ENCODE measurements at places on chromosomes 5 and 9.
A peak's percentile ranks its signal among the peaks of the same experiment; 100 is the strongest.

- DNase-seq: no peak
Measured at GRCh38 chr9:134949681-134950385, 32.1 kb upstream of the FCN1 start.

DNA sequence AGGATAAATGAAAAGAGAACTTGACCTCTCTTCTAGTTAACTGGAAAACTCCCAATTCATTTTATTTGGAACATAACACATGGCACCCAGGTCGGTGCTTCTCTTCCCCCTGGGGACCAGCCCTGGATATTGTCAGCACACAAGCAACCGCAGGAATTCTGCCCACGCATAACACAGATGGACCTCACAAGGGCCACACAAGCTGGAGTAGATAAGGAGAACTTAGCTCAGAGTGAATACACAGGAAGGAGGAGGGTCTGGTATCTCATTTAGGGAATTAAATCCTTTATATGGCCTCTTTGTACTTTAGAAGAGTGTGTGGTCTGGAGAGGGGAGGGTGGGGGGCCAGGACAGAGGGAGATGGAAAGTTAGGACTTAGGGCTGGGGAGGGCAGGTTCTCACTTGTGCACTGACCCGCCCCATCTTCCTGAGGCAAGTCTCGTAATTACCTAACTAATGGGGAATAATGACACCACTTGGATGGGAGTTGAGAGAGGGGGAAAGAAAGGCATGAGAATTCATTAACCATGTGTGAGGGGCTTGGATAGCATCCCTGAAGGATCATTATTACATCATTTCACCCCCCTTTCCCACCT lies 341.2 kb upstream of the WWC1 start:
- DNase-seq: no peak

DNA sequence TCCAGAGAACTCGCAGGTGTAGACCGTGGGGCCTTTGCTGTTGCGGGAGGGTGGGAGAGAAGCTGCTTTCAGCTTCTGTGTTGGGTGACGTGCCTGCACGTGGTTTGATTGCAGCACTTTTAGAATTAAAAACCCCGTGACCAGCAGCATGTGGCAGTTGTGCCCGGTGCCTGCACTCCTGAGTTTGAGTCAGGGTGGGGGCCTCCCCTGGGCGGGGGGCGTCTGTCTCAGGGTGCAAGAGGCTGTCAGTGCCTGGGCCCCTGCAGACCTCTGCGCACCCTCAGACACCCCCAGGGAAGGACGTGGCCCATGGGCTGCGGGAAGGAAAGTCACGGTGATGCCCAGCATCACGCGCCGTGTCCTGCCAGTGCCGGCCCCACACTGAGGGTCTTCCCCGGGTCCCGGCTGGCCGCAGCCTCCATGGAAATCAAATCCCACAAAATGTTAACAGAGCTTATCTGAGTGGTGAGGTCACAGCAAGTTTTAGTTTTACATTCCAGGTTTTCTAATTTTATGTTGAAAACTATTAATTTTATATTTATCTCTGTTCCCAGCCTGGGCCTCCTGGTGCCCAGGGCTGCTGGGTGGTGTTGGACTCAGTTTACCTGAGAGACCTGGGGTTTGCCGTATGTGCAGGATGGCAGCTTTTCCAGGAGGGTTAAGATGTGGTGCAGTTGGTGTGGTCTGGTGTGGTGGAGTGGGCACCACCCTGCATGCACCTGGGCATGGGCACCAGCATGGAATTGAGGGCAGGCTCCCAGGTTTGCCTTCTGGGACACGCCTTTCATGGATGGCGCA lies 33.3 kb downstream of the AHRR start:
- DNase-seq: no peak

DNA sequence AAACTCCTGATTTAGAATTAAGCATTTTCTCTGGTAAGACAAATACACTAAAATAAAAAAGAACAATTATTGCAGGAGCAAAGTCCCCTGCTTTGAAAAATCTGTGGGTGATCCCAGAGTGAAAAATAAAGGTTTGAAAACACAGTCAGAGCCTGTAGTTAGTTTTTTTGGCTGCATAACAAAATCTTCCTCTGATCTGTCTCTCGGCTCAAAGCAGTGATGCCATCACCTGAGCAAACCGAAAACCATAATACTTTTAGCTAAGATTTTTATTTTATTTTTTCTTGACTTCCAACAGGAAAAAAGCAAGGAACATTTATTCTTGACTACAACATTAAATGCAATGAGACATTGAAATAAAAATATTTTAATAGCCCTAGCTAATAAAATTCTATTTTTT lies 1.2 kb downstream of the CDH18 start:
- DNase-seq: no peak

DNA sequence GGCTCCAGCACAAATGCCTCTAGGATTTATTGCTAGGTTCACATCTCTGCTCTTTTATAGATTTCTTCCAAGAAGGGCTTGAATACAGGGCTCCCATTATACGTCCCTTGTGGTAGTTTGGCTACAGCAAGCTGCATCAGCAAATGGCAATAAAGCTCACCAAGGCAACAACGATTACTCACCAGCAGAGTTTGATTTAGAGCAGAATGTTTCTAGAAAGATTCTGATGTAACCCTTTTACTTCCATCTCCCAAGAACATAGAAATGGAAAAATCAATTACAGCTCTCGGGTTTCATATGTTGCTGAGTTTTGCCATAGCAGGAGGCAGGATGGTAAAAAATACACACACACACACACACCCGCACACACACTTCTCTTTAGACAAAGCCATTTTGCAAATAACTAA lies 124.2 kb upstream of the TNPO1 start:
- no peak for DNase-seq

DNA sequence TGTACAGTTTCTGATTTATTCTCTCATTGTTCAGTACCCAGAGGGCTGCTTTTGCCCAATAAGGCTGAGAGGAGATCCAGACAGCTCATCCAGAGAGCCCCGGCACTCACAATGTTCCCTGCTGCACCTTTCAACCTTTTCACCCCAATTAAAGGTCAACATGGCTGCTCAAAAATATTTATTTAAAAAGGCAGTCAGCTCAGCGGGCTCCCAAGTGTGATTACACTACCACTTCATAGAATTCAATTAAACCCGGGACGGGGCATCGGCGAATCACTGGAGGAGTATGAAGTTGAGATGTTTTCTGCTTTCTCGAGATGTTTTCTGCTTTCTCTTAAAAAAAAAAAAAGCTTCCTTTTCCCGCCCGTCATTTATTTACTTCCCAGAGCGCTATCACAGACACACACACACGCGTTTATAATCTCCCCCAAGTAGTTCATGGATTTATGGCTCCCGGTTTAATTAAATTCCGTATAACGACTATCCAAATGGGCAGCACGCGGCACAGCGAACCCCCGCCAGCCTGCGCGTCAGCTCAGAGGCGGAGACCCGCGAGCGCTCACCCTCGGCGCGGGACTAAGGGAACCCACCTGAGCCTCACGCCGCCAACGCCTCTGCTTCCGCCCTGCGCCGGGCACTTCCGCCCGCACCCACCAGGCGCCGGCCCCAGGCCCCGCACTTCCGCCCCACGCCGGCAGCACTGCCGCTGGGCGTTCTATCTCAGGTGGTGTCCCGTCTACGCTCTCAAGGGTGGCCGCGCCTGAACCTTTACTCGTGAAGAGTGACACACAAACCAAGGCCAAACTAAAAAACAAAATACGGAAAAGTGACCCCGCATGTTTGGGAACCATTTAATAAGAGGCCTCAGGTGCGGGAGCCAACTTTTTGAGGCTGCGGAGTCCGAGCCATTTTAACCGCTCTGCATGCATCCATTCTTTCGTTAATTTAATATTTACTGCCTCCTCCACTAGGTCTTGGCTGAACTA lies at the start of gene C5orf63:
Gene C5orf63, minus strand, starts transcription at position 642 of the 986 bp plus-strand sequence. CDS start 14,507 bp downstream, outside the sequence.
- DNase-seq: peak; percentile 81

All from NCI-H345 (cell line).